Chondrocyte (in vitro differentiated cells): ENCODE measurements at places on chromosomes 3 and 15.

DNA sequence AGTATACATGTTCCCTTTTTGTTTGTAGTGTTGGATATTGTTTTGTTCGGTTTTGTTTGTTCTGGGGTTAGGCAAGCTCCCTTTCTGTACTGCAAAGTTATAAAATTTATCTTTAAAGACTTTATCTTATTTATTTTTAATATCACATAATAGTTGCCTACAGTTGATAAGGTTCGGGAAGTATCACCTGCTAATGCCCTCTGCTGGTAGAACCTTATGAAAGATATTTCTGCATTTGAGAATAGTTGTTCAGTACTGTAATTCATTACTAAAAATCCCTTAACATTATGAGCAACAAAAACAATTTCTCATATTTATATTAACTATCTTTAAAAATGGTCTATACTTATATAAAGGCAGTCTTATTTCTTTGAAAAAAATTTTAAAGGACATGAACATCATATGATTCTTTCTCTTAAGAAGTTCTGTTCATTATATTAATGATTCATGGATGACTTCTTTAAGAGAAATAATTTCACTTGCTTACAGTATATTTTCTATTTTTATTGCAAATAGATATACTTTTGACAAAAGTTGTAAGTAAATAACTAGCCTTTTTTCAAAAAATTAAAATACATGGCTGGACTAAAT is 1126.8 kb downstream of the SI start:
- no peak for DNase-seq

GRCh38 chr3:156664831-156665178 is 9.6 kb upstream of the TIPARP start:
- DNase-seq = no peak

DNA sequence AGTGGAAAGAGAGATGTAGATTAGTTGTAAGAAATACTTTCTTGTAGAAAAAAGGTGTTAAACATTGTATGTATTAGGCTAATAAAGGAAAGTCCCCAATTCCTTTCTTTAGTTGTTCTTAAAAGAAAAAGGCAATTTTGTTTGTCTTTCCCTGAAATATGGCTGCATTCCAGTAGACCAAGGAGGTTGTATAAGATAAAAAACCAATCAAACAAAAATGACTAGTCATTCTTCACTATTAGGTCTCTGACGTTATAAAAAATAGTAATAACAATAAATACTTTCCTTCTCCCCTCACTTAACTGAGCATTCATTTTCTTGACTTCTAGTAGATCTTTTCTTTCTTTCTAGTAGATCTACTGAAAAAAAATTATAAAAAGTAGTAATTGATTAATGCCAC is 8.6 kb upstream of the PPM1L start:
- DNase-seq = no peak

DNA sequence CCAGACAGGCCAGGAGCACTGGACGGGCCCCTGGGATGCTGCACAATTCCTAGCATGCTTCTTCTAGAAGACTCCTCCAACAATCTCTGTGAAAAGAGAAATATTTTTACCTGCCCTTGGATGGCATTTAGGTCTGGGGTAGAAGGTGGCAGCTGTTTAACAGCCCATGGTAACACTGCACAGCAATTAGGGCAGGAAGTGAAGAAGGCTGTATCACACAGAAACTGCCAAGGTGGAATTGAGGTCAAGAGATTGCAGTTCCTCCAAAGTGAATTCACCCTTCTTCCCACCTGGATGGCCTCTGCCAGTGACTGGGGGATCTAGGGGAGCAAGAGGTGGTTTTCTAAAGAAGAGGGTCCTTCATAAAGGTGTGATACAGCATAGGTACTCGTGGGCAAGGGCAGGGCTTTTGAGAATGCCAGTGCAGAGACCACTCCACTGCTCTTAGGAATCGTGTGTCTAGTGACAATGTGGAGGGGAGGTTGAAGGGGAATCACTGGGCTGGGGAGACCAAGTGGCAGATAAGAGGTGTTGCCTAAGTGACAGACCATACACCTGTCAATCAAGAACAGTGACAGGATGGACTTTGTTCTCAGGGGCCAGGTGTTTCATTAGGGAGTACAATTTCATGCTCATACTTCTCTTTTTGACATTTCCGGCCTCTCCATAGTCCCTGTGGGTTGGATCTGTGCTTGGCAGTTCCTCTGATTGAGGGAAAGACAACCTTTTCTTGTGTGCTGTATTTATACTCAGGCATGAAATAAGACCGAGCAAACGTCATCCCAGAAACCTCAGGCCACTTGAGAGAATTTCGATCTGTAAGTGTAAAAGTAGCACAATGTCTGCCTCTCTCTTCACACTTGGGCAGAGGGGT is 83.5 kb upstream of the BCL6 start:
- no peak for DNase-seq

DNA sequence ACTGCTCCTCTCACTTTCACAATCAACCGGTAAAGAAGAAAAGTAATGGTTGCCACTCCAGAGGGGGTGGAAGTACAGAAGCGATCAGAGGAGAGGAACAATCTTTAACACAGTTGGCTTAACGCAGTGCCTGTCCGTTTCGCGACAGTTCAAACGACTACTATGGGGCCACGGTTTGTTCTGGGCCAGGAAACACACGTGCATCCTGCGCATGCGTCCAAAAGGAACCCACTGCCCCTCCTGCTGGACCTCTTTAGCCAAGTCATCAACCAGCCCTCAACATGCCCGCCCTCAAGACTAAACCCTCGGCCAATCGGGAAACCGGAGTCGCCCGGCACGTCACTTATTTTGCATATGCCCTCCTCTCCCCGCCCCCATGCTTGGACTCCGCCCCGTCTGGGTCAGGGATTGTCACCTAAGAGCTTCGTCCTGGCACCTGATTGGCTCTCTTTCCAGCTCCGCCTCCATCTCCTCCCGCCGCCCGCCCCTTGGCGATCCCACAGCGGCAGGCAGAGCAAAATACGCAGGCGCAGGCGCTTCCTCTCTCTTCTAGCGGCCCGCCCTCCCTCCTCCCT is 345 bp upstream of the CDV3 start:
- DNase-seq = peak; percentile 100

DNA sequence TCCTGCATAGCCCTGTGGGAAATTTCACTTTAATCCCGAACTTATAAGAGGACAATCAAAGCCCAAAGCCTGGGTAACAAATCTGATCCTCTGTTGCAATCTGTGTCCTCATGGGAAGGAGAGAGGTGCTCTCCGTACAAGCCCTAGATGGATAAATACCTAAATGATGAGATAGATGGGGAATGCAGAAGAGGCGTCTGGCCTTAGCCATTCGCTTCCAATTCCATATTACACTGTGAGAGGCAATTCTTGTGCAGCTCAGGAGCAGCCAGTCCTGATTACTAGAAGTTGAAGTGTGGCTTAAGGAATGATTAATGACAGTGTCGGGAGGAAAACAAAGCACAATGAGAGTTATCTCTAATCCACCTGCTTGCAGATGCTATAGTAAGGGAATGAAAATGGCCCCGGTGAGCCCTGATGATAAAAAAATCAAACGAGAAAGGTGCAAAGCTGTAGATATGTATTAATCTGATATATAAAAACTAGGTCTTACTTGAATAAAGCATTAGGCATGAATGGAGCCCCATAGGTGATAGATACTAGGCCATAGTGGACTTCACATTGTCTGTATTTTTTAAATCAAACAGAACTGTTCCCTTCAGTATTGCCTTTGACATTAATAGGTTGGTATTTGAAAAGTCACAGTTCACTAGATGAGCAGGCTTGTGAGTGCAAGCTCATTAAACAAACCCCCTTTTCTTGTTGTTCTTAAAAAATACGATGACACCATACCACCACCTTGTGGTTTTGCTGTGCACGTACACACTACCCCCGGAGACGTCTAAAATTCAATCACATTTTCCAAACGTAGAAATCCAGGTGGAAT is 54.2 kb upstream of the TMCO5A start:
- DNase-seq = no peak
